Upper lobe of right lung (tissue), 1 donor: ENCODE measurements at places on chromosomes 13 and 19. TPM values are rescaled to one million over a fixed set of nuclear protein-coding genes. Genes with fewer than 3 reads are reported as not detected.

- peaks cover 9% of the 10 kb centered on the region for H3K36me3 ChIP-seq
- no peak for DNase-seq
- no peaks in the 10 kb centered on the region for H3K27me3 ChIP-seq
- H3K27ac ChIP-seq = no peak overlapping the region
- peaks cover 29% of the 10 kb centered on the region for H3K4me1 ChIP-seq
- no peak overlapping the region for H3K4me3 ChIP-seq
These were observed 113.9 kb downstream of the LRCH1 start for GRCh38 chr13:46666727-46667456.

DNA sequence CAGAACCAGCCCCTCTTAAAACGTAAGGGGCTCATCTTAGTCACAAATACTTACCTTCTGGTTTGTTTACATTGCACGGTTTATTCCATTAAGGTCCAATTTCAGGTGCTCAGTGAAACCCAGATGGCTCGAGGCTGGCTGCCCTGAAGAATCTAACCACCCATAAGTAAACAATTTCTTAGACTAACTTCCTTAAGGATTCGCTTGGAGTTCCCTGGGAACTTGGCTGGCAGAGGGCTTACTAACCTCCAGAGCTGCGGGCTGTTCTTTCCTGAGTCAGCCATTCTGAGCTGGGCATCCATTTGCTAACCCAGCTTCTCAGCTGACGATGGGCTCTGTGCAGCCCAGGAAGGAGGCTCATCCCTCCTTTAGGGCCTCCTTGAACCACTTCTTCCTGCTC, 262.1 kb downstream of the FGF9 start:
- no peaks in the 10 kb centered on the region for H3K27me3 ChIP-seq
- no peak overlapping the region for H3K27ac ChIP-seq
- H3K36me3 ChIP-seq = no peaks in the 10 kb centered on the region
- no peaks in the 10 kb centered on the region for H3K4me1 ChIP-seq
- DNase-seq = no peak
- H3K4me3 ChIP-seq = no peak overlapping the region

DNA sequence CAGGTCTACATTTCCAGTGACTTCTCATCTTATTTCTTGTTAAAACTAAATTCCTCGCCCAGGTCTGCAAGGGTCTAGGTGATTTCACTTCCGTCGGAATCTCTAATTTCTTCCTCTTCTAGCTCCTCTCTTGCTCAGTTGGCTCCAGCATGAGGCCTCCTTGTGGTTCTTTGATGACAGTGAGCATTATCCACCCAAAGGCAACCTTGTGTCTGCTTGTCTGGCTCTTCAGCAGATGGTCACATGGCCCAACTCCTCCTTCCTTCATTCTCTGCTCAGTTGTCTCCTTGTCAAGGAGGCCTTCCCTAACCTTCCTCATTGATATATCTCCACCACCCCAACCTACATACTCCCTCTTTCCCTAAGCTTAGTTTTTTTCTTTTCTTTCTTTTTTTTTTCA, 1391.4 kb downstream of the EFNB2 start:
- H3K27ac ChIP-seq = no peak overlapping the region
- no peak overlapping the region for H3K4me3 ChIP-seq
- no peak for DNase-seq
- no peaks in the 10 kb centered on the region for H3K27me3 ChIP-seq
- H3K36me3 ChIP-seq = no peaks in the 10 kb centered on the region

GRCh38 chr19:17496337-17496997, 15.0 kb upstream of the PGLS start:
- H3K4me3 ChIP-seq = no peak overlapping the region
- peaks cover 11% of the 10 kb centered on the region for H3K36me3 ChIP-seq
- peak; percentile 89 for DNase-seq
- H3K4me1 ChIP-seq = peaks cover 26% of the 10 kb centered on the region

- H3K27me3 ChIP-seq = no peaks in the 10 kb centered on the region
- no peaks in the 10 kb centered on the region for H3K4me1 ChIP-seq
- no peak overlapping the region for H3K4me3 ChIP-seq
- no peak for DNase-seq
- H3K36me3 ChIP-seq = no peaks in the 10 kb centered on the region
These were observed 267.4 kb downstream of the PCDH20 start for GRCh38 chr13:61148211-61148610.

GRCh38 chr19:38425810-38426466, at the start of gene RASGRP4:
Gene RASGRP4, minus strand, starts transcription at chr19:38426219. Its CDS starts 128 bp downstream, at chr19:38426091.
- no peaks in the 10 kb centered on the region for H3K36me3 ChIP-seq
- peak within 1 kb of the TSS; percentile 58 for H3K27ac ChIP-seq
- DNase-seq = peak; percentile 71
- no peaks in the 10 kb centered on the region for H3K27me3 ChIP-seq

RYR1 gene
- 6.5 TPM for total RNA-seq

DNA sequence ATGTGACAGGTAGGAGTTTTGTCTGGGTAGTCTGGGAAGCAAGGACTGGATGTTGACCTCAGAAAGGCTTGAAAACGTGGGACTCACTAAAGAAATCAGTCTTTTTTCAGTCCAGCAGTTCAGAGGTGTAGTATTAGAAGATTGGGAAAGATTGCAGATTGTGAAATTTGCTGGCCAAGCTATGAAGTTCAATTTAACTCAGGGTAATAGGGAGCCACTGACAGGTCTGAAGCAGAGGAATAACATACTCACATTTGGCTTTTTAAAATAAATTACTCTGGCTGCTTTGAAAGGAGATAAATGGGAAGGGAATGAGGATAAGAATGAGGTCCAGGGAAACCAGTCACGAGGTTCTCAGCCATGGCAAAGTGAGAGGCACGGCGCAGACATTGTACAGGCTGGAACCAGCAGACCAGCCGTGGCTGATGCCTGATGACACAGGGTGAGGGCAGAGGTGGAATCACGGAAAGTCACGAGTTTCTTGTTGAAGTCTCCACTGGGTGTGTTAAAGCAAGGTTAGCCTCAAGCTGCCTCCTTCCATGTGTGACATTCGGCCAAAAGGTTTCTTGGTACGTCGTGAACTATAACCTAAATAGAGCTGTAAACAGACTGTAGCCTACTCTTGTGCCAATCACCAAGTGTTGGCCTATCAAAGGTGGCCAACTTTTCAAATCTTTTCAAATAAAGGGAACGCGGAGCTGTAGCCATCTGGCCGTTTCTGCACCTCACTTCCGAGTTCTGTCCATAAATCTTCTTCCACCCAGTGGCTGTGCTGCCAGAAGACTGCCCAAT, 377.6 kb downstream of the IRS2 start:
- no peak for DNase-seq
- H3K27ac ChIP-seq = no peak overlapping the region
- no peak overlapping the region for H3K4me3 ChIP-seq
- no peaks in the 10 kb centered on the region for H3K4me1 ChIP-seq
- H3K36me3 ChIP-seq = no peaks in the 10 kb centered on the region

DNA sequence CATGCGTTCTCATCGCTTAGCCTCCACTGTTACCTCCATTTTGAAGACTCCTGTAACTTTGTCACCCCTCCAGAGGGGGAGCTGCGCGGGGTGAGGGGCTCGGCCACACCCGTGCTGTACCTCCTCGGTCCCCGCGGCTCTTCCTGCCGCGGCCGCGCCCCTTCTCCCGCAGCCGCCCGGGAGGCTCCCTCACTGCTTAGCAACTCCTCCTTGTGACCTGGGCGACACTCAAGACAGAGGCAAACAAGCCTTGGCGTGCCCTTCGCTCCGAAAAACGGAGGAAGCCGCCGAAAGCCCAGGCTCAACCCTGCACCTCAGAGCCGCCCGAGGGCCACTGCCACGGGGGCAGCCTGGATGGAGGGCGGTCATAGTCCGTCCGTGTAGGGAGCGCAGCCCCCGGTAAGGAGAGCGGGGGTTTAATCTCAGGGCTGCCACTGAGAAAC, 494.3 kb downstream of the FOXO1 start:
- no peak overlapping the region for H3K27ac ChIP-seq
- H3K36me3 ChIP-seq = no peaks in the 10 kb centered on the region
- DNase-seq = peak; percentile 65
- H3K4me3 ChIP-seq = no peak overlapping the region
- no peaks in the 10 kb centered on the region for H3K27me3 ChIP-seq

DNA sequence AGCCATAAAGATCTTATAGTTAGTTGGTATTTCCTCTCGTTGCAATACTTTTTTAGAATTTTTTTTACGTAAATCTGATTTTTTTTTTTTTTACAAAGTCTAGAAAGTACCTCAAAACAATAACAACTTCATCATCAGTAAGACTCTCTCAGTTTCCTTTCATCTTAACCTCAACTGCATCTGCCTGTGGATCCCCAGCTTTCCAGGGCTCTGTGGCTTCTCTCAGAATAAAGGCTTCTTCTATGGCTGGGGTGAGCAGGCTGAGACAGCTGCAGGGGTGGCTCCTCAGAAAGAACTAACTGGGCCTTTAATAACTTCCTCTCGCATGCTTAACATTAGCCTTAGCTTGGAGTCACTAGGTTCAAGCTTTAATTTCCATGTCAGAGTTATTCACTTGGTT, 4.2 kb downstream of the ZNF506 start:
- H3K27ac ChIP-seq = no peak overlapping the region
- no peaks in the 10 kb centered on the region for H3K27me3 ChIP-seq
- no peak for DNase-seq
- no peak overlapping the region for H3K4me3 ChIP-seq

GRCh38 chr19:13195678-13196077, 45.5 kb downstream of the IER2 start:
- H3K36me3 ChIP-seq = no peaks in the 10 kb centered on the region
- H3K27ac ChIP-seq = no peak overlapping the region
- no peak overlapping the region for H3K4me3 ChIP-seq
- H3K4me1 ChIP-seq = peaks cover 5% of the 10 kb centered on the region
- no peaks in the 10 kb centered on the region for H3K27me3 ChIP-seq
- DNase-seq = no peak
